OCI-LY7 (cell line): ENCODE measurements at places on chromosomes 2 and 18. TPM values are rescaled to one million over a fixed set of nuclear protein-coding genes. Genes with fewer than 3 reads are reported as not detected.

Gene SLC8A1
- total RNA-seq: 3.6 and 4.7 TPM in 2 replicates

- no peak for DNase-seq
Observed at GRCh38 chr2:35887146-35887545, 468.4 kb upstream of the CRIM1 start.

Gene CROCC2
- not detected in 2 replicates for total RNA-seq

Gene C1GALT1C1L
- not detected in 2 replicates for total RNA-seq

DNA sequence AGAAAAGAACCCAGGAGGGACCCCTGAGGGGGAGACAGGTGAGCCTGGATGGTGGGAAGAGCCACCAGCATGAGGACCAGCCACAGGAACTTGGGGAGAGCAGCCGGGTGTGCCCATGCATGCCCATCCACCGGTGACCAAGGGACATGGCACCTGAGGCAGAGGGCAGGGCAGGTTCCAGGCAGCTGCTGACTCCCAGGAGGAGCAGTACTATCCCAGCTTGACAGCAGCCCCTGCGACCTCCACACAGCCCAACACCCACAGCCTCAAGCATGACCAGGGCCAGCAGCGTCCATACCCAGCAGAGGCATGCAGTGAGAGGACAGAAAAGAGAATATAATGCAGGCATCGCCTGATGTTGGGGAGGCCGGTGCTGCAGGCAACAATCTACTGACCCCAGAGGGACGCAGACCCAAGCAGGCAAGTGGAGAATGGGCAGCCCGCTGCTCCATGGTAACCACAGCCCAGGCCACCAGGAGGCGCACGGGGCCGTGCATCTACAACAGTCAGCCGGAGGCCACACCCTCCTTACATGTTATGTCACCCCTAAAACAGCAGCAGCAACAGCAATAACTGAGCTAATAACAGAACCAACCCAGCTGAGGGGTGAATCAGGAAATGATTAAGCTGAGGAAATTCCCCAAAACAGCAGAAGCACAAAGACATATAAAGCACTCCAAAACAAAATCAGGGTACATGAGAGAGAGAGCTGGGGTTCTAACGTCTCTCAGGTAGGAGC lies 44.1 kb downstream of the ANKMY1 start:
- peak; percentile 79 for DNase-seq

DNA sequence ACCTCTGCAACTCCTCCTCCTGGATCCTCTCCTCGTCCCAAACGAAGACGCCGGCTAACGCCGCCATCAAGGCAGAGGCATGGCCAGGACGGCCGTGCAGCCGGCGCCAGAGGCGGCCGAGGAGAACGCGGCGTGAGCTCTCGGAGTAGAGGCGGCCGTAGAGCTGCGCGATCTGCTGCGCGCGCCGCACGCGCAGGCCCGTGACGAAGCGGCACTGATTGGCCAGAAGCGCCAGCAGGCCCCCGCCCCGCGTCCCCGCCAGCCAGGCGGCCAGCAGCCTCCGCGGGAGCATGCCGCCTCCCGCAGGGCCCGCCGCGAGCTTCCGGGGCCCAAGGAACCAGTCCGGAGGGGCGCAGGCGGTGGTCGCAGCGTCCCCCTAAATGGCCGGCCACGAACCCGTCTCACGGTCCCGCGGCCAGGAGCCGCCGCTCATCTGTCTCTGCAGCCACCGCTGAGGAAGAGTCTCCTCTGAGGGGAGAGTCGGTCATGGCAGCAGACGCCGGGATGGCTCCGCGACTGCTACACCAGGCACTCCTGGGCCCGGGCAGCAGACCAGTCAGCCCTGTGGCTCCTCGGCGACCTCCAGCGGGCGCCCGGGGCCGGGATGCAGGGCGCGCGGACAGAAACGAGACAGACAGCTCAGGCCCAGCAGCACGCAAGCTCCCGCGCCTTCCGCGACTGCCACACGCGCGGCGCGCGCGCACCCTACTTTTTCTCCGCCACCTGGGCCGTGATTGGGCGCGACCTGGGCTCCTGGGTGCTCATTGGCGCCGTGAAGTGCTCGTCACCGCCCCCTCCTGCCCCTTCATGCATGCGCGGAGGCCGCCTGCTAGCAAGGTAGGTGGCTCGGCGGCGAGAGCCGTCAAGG lies at the start of gene STARD7:
Gene STARD7 (minus strand): TSS at position 685 of the 868 bp plus-strand sequence. CDS start 393 bp downstream, at position 292.
- peak; percentile 99 for DNase-seq

GRCh38 chr2:163649080-163649479 lies 86.7 kb downstream of the FIGN start:
- DNase-seq: no peak

DNA sequence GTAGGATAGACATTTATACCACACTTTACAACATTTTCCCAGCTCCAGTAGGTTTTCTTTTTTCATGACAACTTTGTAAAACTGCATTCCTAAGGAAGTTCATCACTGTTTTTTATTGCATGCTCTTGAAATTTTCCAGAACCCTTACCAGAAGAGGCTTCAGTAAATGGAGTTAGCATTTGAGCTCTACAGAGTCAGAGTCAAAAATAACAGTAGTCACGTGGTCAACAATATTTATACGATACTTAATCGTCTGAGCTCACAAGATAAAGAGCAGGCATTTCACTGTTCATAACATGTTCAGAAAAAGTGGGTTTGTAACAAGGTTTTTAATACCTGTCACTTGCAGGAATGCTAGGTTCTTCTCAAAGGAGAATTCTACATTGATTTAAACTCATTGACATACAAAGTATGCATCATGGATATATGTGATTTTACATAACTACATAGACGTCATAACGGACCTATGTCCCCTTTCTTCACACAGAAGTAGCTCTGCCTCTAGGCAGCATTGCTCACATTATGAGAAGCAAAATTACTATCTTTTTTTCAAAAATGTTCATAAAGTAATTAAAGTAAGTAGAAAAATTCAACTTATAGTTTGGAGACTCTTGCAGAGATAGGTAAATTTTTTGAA lies 187.0 kb upstream of the COL3A1 start:
- no peak for DNase-seq

GRCh38 chr2:8193146-8193545 lies 488.7 kb upstream of the ID2 start:
- DNase-seq: no peak

Gene GPR39
- total RNA-seq: not detected in 2 replicates

- no peak for DNase-seq
Observed at GRCh38 chr2:42516418-42516901, 22.7 kb upstream of the KCNG3 start.

Gene GALNT14
- total RNA-seq: 20.1 and 25.6 TPM in 2 replicates

GRCh38 chr2:17181051-17181752 lies 337.0 kb downstream of the RAD51AP2 start:
- DNase-seq: no peak

- no peak for DNase-seq
Observed at GRCh38 chr18:78821396-78821795, 158.2 kb upstream of the SALL3 start.

- DNase-seq: no peak
Observed at GRCh38 chr2:219248845-219249202, 3.5 kb downstream of the STK16 start.

DNA sequence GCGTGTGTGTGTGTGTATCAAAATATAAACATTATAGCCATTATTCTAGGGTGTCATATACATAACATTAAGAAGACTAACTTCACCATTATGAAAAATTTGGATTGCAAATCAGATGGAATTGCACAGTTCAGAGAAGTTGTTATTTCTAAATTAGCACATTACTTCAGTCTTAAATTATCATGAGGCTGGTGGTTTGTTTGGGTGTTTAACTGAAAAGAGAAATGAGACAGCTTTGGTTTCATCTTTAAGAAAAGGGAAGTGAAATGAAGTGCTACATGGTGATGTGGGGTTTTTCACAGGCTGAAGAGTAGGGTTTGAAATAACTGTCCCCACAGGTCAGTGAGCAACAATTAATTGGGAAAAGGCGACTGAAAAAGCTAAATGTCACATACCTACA lies 161.2 kb upstream of the XIRP2 start:
- DNase-seq: peak; percentile 17
